ENCODE measurements at places on chromosomes 3 and 15.

DNA sequence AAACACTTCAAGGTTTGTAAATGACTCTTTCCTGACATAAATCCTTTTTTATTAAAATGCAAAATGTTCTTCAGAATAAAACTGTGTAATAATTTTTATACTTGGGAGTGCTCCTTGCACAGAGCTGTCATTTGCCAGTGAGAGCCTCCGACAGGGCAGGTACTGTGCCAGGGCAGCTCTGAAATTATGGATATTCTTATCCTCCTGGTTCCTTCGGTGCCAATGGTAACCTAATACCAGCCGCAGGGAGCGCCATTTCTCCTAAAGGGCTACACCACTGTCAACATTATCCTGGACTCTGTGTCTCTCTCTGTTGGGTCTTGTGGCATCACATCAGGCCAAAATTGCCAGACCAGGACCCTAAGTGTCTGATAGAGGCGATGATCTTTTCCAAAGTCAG lies 33.0 kb downstream of the CHDH start:
- no peak for DNase-seq

GRCh38 chr15:28147801-28148200 lies 48.7 kb upstream of the OCA2 start:
- DNase-seq, result no peak

GRCh38 chr3:143037867-143038266 lies 36.5 kb downstream of the U2SURP start:
- no peak for DNase-seq

DNA sequence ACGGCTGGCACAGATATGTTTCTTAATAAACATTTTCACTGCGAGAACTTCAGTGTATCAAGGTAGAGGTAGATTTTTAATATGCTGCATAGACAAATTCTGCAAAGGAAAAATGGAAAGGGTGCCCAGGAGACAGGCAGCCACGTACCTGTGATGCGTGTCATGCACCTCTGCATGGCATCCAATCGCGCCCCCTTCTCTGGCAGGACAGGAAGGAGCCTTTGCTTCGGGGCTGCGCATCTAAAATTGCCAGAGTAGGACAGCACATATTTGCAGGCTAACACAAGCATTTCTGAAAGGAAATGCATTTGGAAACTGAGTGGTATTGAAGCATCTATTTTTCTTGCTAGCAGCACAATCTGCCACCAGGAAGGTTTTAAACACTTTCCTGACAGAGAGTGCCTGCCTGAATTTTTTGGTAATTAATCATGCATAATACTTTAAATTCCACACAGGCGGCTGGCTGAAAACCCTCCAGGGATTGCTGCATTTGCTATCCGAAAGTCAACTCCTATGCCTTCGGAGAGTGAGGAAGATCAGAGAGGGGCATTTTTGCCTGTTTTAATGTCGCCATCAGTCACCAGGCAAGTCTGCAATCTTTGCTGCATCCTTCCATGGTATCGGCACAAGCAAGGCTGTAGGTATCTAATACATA lies 165.1 kb upstream of the ATP10A start:
- DNase-seq, result no peak

GRCh38 chr15:49570672-49571071 lies 49.9 kb downstream of the FAM227B start:
- DNase-seq, result no peak

DNA sequence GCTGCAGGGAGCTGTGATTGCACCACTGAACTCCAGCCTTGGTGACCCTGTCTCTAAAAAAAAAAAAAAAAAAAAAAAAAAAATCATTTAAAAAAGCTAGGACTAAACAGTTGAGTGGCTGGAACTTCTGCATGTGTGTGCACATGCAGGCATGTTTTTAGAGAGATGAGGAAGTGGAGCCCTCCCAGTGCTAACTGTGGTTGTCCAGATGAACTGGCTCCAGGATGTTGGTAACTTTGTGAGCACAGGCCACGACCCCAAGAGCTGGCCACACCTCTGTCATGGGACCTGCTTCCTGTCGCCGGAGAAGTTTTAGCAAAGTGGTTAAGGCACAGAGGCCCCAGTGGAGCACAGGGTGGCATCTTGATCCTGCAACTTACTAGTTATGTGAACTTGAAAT lies 27.0 kb downstream of the CHCHD6 start:
- no peak for DNase-seq

DNA sequence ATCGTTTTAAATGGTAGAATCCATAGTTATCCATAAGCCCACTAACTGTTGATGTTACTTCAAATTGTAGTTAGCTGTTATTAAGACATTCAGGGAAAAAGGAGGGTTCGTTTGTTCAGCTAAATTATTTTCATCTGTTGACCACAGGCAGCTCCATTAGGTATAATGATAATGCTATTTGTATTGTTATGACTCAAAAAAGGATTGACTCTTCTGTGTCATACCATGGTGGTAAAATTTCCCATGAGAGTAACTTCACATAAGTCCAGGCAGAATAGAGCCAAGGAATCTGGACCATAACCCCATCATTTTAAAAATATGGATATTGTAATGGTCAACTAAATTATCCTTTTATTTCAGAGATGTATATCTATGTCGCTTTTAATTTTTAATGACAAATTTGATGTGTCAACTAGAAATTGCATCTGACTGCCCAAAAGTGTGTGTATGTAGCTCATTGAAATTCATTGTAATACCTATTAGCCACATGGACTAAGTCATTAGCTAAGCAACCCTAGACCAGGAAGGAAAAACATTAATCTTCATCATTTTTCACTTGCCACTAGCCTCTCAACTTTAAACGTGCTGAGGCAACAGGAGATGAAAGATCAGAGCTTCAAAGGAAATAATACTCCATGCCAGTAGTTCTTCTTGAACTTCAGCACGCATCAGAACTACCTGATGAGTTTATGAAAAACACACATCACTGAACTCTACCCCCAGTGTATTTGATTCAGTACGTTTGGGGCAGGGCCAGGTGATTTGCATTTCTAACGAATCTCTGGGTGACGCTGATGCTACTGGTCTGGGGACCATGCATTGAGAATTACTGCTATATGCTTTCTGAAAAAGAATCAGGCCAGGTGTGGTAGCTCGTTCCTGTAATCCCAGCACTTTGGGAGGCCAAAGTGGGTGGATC lies 537.7 kb downstream of the UNC13C start:
- DNase-seq, result no peak

GRCh38 chr3:138220242-138220641 lies 33.1 kb downstream of the ARMC8 start:
- no peak for DNase-seq

DNA sequence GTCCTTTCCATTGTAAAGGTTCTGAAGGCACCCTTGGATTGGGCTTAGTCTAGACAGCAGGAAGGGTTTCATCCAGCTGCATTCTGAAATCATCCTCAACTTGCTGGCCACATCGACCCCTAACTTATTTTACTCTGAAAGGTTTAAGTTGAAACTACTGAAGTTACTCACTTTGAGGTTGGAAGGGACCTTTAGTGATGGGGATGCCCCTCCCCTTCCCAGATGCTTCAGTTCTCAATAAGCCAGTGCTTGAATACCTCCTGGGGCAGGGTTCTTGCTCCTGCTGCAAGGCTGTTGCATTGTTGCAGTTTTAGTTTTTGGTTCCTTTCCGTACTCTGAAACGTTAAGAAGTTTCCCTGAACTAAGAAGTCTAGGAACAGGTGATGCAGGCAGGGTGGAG lies 26.4 kb downstream of the FGD5 start:
- DNase-seq, result no peak

DNA sequence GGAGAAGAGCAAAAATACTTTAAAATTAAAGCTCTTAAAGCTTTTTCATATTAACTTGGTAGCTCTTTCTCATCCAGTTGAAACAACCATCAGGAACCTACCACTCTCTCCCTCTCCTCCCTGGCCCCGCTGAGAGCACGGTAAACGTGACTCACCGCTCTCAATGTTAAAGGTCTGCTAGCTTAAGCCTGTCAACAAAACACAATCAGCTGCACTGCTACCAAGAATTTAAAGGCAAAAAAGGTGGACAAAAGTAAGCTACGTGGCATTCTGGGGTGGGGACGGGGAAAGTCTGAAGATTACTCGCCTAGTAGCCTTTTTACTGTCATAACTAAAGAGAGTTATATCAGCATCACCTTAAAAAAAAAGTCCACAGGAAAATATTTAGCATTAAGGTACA lies 8.4 kb upstream of the GP5 start:
- DNase-seq, result no peak

DNA sequence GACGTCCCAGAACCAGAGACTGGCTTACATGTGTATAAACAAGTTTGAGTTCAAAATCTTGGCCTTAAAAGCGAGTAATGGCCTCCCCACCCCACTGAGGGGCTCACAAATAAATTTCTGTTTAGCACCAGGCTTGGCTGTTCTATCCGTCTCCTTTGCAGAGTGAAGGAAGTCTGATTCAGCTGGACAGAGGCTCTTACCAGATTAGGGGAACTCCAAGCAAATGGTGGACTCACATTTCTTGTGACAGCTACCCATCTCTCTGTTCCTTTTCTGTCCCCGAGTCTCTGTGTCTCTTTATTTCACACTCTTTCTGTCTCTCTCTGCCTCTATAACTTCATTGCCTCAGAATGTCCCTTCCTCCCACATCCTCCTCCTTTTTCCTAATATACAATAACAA lies 62.7 kb downstream of the DGKG start:
- no peak for DNase-seq

- no peak for DNase-seq
Measured at GRCh38 chr3:171892457-171892856, 49.3 kb downstream of the TMEM212 start.

GRCh38 chr3:47121409-47121808 lies 42.5 kb downstream of the SETD2 start:
- no peak for DNase-seq

- no peak for DNase-seq
Measured at GRCh38 chr3:21226086-21226485, 524.9 kb downstream of the ZNF385D start.

DNA sequence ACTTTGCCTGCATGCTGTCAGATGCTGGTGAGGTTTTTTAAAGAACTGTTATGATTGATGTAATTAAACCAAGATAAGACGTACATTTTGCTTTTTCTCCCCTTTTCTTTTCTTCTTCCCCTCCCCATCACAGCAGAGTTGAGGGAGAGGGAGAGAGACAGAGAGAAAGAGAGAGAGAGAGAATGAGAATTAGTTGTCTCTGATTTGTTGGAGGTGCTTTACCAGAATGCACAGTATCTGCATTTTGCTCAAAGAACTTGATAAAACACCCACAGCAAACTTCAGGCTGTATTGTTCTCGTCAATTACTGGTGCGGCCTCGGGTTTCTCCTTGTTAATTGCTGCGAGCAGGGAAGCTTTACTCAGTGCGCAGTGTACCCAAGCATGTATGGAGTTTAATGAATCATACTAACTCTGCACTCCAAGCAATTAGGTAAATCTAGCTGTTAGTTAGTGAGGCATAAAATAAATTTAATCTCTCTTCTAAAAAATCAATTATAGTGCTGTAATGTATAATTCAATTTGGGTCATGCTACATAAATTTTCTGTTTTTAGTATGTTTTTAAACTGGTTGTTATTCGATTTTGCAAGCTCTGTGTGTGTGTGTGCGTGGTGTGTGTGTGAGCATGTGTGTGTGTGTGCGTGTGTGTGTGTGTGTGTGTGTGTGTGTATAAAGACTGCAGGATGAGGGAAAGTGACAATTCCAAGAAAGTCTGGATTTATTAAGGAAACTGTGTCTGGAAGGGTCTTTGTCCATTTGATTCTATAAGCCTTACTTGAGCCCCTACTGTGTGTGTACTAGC lies 273.4 kb downstream of the TLE3 start:
- no peak for DNase-seq

GRCh38 chr3:28198974-28199373 lies 42.4 kb upstream of the CMC1 start:
- DNase-seq, result no peak

DNA sequence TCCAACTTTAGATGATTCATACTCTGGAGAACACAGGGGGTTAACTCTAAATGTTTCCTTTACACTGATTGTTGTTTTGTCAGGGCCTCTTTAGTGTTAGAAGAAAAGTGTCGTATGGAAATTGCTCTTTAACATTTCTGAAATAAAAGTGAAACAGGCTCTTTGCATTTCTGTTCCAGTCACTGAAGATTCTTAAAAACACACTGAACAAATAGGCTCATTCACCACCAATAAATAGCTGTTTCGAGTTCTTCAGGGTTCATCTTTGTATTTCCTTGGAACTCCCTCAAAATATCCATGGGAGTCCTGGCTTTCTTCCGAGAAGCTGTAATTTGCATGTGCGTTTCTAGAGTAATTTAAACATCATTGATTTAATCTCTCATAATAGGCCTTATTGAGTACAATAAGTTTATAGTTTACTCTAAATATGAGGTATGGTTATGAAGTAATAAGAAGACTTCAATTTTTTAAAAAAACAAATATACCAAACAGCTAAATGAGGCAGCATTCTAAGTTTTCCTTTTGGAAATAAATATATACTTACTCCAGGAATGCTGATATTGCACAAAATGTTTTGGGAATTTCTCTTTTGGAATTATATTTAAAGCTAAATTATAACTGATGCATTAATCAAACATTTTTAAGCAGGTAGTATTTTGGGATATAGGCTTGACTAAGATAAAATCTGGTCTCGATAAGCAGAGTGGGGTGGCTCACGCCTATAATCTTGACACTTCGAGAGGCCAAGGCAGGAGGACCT lies 327.4 kb downstream of the EPHA3 start:
- no peak for DNase-seq

GRCh38 chr3:82132210-82133069 lies 371.0 kb upstream of the GBE1 start:
- no peak for DNase-seq

DNA sequence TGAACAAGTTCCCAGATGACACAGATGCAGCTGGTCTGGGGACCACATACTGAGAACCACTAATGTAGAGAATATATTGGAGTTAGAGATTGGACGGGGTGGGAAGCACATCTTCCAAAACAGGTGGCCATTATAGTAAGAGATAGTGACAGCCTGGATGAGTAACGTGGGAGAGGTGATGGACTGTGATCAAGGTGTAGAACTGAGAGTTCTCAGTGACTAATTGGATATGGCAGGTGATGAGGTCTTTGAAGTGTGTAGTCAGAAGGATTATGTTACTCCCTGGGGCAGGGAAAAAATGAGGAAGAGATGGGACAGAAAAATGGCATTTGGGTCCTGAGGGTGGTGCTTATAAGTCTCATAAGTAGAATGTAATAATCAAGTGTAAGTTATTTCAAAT lies 66.6 kb downstream of the KCNMB2 start:
- DNase-seq, result no peak

GRCh38 chr3:101656651-101657050 lies 20.3 kb downstream of the ZBTB11 start:
- no peak for DNase-seq

DNA sequence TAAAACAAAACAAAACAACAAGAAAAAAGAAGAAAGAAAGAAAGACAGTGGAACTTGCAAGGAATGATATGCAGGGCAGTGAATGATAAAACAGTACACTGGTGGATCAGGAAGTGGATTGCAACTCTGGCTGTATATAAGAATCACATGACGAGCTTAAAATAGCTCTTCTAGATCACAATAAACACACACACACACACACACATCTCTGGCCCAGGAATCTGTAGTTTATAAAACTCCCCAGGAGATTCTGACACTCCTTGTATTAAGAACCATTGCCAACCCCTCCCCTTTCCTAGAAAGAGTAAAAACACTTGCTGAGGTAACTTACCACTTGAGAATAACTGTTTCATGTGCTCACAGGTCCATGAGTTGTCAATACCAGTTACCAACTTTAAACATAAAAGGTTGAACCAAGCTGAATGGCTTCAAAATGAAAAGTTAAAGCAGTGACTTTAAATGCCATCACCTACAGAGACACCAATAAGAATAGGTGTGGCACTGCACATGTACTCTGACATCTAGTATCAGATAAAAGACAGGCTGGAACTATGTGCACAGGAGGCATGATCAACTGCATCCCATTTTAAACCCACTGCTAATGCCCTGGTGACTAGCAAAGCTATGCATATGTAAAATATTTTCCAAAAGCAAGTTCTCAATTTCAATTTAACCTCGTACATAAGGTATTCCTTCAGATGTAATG lies 3.9 kb downstream of the CPOX start:
- DNase-seq, result no peak

All from GM12864 (cell line).